Aorta (tissue), 5 donors: ENCODE measurements at places on chromosomes 16 and 17. TPM values are rescaled to one million over a fixed set of nuclear protein-coding genes. Genes with fewer than 3 reads are reported as not detected.

DNA sequence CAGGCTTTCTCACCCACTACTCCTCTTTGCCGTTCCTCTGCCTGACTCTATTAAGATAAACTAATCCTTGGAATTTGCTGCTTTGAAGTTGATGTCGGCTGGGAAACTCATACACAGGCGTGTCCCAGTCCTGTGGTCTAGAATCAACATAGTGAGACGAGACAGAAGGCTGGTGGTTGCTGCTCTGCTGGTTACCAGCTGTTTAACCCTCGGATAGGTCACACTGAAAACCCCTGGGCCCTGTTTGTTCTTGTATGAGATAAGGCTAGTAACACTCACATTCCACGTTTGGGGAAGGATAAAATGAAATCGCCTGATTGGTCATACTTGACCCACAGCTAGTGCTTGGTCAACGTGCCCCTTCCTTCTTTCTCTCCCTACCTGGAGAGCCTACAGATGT is 517.0 kb downstream of the CDH13 start:
- DNase-seq, result no peak

- DNase-seq, result no peak
These were observed 52.5 kb downstream of the NFAT5 start for GRCh38 chr16:69618307-69618706.

The HS3ST2 gene
- 1.9 TPM for total RNA-seq

DNA sequence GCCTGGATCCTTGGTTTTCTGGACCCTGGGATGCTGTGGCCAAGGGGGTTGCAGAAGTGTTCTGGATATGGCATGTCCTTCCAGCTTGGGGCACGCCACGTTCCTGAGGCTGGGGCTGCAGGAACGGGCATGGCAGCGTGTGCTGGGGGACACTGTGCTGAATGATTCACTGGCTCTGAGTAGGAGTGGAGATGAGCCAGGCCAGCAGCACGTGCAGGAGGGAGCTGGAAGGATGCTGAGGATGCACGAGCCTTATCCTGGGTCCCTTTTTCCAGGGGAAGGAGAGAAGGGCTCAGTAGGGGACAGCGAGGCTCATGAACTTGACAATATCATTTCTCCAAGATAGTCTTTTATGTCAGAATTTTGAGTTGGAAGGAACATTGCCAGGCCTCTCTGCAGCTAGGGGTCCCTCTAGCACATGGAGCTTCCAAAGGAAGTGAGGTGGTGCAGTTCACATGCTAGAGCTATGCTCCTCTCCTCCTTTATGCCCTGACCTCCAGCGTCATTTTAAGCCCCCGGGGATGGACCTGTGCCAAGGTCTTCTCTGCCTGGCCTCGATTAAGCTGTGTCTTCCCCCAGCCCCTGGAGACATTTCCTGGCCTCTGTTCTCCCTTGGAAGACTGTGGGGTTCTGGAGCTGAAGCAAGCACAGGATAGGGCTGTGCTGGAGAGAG is 125.9 kb downstream of the OR1D5 start:
- DNase-seq, result no peak

DNA sequence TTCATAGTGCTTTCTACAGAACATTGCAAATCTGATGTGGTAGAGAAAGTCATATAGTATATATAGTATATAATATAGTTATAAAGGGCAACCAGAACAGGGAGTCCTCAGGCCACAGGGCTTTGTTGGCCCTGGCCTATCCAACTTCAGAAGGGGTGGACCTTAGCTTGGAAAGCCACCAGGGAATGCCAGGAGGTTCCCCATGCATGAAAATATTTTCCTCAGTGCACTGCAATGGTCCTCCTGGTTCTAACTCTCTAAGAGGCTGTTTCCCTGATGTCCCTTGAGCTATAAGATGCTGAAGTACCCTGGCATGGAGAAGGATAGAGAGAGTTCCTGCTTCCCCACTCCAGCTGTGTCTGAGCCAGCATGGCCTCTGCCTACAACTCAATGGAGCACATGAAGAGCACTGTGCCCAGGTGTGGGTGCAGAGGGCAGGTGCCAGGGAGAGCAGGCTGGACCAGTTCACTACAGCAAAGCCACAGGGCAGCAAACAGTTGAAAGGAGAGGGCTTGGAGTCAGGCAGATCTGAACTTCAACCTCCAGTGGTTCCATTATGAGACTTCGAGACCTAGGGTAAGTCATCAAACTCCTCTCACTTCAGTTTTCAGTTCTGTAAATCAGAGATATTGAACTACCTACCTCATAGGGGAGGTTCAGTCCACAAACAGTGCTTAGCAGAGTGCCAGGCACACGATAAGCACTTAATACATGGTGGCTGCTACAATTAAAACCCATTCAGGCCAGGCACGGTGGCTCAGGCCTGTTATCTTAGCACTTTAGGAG is 183.1 kb downstream of the SALL1 start:
- no peak for DNase-seq

- no peak for DNase-seq
These were observed 42.1 kb downstream of the AIPL1 start for GRCh38 chr17:6392609-6393350.

- DNase-seq, result peak; percentile 68
These were observed at the start of gene CES3 for GRCh38 chr16:66961065-66961744. CES3 (plus strand) TSS chr16:66961266; CDS start chr16:66961308, 42 bp downstream.

GRCh38 chr16:47731252-47731651 is 270.1 kb downstream of the PHKB start:
- no peak for DNase-seq

GRCh38 chr16:27566417-27566816 is 16.5 kb downstream of the KATNIP start:
- DNase-seq, result no peak

The SLC22A31 gene
- total RNA-seq, result 4.0 TPM

The SDR42E2 gene
- not detected for total RNA-seq

GRCh38 chr17:64020056-64020766 is at the start of gene ICAM2:
ICAM2 (minus strand) TSS chr17:64020633; CDS start chr17:64006691, 13,942 bp downstream.
- DNase-seq, result peak; percentile 80

GRCh38 chr17:15346066-15346595 is 4.7 kb upstream of the TEKT3 start:
- no peak for DNase-seq

DNA sequence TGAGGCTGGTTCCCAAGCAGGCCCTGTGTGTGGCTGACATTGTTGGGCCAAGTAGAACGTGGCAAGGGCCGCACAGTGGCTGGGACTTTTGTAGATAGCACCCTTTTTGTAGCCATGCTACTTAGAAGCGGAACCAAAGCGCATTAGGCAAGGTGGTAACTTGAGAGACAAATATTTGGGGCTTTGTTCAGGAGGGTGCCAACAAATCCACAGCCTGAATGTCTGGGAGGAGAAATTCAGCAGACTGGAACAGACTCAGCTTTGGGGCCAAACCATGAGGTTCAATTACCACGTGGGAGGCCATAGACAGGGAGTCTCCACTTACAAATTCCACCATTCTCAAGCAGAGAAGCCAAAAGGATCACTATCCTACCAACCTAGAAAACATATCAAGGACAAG is 183.7 kb downstream of the RGS9 start:
- no peak for DNase-seq

GRCh38 chr17:43832168-43832975 is 574 bp downstream of the MPP3 start:
- DNase-seq, result peak; percentile 66

DNA sequence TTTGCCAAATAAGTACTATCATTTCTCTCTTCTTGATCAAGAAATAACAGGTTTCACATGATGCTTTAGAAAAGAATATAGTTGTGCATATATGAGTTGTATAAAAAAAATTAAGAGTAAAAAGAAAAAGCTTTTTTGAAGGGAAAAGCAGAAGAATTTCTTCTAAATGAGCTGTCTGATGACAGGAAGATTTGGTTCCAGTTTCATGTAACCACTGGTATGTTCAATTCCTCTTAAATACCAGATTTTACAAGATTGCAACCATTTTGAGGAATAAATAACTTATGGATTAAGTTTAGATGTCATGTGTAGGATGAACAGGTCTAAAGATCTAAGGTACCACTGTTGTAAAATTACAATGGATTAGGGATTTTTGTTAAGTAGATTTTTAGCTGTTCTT is 45.0 kb downstream of the VMP1 start:
- no peak for DNase-seq

DNA sequence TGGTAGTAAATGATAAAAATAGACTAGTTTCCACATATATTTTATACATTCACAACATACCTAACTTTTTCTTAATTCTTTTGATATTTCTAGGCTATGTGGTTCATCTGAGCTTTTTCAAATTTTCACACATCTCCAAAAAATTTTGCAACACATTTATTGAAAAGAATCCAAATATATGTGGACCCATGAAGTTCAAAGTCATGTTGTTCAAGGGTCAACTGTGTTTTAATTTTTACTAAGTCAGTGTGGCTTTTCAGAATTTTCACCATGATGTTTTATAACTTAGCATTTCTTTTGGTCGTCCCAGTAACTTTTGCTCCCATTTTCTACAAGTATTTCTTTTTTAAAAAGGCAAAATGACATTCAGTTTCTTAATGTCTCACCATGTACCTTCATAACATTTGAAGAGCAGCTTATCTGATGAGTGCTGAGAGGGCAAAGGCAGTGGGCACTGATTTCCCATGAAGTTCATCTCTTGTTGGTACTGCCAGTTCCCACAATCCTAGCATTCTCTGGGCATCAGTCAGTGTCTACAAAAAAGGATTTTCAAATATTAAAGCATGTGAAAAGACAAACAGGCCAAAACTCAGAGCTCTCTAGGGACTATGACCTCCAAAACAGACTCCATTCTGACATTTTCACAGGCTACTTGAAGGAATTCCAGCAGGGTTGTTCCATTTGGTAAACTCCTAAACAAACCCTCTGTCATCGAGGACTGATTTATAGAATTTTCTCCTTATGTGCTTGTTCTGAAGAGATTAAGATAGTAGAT is 80.3 kb downstream of the MRTFB start:
- DNase-seq, result no peak

The DNAH17 gene
- total RNA-seq, result 0.21 TPM

DNA sequence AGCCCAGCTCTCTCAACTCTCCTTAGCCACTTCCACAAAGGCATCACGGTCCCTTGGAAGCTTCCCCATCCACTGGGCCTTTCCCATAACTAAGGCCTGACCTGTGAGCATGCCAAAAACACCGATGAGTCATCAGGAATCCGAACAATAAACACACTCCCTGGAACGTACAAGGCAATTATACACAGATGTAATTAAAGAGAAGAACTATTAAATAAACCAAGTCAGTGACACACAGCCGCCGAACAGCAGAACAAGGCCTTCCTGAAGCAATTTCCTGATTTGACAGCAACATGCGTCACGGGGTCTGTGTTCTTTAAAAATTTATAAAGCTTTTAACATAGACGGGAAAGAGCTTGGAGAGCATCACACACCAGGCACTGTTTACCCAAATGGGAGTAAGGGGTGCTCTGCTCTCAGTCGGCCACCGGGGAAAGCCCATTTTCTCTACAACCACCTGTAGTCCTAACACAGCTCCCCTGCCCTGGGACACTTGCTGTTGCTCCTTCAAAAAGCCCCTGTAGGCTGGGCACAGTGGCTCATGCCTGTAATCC is 29.4 kb downstream of the COG7 start:
- peak; percentile 78 for DNase-seq

- no peak for DNase-seq
These were observed 148.1 kb downstream of the MRM1 start for GRCh38 chr17:36749493-36749892.

DNA sequence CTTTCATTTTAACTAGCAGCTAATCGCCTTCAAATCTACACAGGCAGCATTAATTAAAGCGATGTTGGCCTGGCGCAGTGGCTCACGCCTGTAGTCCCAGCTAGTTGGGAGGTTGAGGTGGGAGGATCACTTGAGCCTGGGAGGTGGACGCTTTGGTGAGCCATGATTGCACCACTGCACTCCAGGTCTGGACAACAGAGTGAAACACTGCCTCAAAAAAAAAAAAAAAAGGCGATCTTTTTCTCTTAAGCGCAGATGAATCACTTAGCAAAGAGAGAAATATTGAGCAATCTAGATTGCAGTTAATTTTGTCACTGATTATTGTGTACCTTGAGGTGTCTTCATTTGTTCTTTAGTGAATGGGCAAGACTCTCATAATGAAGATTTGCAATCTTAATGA is 12.4 kb downstream of the SNTB2 start:
- no peak for DNase-seq

The B3GNT9 gene
- 21.3 TPM for total RNA-seq
